GM19239 (cell line): ENCODE measurements at places on chromosomes 1 and 21.

GRCh38 chr21:44405948-44406872 lies 49.1 kb upstream of the LRRC3 start:
- DNase-seq = no peak

- DNase-seq = no peak
Observed at GRCh38 chr1:61190618-61191432, 108.5 kb downstream of the NFIA start.

DNA sequence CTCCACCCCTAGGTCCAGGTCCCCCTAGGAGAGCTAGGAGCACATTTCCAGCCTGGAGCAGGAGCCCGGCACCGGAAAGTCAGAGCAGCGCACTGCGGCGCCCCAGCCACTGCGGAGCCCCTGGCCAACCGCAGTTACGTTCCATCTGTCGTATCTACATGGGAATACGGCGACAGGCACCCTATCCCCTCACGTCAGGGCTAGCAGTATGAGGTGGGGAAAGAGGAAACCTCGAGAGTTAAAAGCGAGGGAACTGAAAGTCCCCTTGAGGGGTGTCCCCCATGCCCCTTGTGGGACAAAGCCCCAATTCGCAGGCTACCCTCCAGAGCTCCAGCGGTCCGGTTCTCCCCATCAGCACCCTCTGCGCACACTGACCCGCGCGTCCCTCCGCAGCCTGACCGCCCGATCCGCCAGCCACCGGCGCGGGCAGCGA lies 995 bp downstream of the COLGALT2 start:
- no peak for DNase-seq

DNA sequence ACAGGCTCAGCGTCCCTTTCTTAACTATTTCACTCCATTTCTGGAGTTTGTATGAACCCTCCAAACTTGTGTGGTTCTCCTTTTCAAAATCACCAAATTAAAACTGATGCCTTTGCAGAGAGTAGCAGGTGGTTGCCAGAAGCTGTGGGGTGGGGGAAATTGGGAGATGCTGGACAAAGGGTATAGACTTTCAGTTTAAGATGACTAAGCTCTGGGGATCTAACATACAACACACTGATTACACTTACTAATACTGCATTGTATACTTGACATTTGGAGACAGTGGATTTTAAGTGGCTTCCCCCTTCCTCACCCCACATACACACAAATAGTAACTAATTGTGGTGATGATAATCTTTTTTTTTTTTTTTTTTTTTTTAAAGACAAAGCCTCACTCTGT lies 11.1 kb upstream of the SCYL3 start:
- DNase-seq = no peak
